ENCODE measurements at places on chromosomes 11 and 22.

DNA sequence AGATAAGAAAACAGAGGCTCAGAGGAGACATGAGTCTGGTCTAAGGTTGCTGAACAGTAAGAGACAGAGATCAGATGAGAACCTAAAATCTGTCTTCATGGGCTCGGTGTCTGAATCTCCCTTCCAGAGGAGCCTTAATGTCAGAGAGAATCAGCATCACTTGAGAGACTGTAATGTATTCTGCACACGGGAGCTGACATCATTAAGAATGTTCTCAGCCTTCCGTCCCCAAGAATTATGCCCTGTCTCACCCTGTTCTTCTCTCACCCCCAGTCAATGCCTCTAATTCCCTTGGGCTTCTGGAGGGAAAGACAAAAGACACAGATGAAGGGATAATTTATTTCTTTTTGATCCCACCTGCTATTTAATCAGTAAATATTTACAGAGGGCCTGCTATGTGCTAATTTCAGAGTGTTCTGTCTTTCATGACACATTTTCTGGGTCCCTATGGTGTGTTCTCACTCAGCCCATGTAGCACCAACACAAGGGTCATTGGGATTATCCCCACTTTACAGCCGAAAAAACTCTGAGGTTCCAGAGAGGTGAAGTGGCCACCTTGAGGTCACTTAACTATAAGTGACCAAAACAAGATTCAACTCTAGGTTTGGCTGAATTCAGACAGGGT, 61.8 kb downstream of the CD82 start:
- DNase-seq = peak; percentile 1

GRCh38 chr22:37267135-37267587, 15.1 kb upstream of the CYTH4 start:
- DNase-seq = peak; percentile 86

DNA sequence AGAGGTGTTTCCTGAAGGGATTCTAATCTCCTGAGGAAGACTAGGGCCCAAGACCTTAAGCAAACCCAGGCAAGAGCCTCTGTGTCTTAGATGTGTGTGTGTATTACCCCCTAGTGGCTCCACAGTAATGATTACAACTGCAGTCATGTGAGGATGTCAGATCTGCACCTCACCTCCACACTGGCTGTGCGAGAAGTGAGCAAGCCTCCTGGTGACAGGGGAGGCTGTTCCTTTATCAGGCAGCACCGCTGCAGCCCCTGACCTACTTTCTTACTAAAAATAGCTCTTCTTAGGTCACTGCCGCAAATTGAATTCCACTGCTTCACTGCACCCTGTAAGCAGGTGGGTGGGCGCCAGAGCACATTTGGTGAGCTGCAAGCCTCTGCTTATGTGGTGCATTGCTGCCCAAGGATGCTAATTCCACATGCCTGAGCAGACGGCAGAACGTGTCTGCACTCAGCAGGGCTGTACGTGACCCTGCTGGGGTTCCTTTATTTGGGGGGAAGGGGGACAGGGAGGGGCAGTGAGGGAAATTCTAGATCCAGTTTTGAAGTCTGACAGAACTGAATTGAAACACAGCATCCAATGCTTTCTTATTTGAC, 112.4 kb downstream of the KCNC1 start:
- peak; percentile 43 for DNase-seq

DNA sequence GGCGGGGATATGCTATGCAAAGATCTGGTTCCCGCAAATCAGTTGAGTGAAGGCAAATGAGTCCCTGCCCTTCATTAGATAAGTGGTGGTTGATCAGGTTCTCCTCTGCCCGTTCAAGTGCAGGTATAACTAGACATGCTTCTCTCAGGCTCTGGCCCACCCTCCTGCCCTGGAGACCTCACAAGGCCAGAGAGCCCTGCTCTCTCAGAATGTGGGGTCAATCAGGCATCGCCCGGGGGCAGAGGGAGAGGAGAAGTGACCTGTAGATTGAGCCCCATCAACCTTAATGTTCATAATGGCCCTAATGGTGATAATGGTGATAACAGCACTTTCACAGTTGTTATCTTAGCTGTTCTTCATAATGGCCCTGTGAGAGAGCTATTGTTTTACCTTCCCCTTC, 224.3 kb downstream of the DSCAML1 start:
- DNase-seq = no peak

GRCh38 chr11:69703453-69703767, 412 bp downstream of the FGF19 start:
- no peak for DNase-seq

GRCh38 chr11:20278727-20279126, 84.8 kb upstream of the HTATIP2 start:
- DNase-seq = no peak

GRCh38 chr11:33303541-33303940, 46.4 kb downstream of the HIPK3 start:
- no peak for DNase-seq

DNA sequence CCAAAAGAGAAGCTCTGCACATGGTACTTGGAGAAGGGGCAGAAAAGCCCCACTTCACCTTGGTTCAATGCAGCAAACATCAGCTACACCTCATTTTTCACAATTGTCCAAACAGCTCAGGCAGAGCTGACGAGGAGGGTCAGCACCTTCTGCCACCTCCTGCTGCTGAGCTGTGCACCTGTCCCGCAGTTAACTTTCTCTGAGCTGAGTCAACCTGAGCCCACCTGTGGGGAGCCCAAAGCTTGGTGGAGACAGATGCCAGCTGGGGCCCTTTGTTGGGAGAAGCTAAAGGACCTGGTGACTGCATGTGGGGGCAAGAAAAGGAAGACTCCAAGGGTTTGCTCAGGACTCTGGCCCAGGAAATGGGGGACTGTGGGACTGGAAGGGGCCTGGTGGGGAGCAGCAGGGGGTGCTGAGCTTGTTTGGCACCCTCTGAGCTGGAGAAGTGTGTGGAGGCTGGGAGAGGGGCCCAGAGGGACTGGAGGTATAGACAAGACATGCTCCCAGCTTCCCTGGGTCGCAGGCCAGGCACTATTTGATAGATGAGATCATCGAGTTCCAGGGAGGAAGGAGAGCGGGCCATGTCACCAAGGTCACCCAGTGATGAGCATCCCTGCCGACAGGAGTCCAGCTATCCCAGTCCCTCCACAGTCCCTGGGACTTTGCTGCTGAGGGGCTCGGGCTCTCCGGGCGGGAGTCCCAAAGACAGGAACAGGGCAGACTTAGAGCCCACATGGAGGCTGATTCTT, 53.5 kb downstream of the KCNJ4 start:
- peak; percentile 18 for DNase-seq

- DNase-seq = no peak
These were observed 38.0 kb upstream of the PDE2A start for GRCh38 chr11:72712168-72712751.

- no peak for DNase-seq
These were observed 393.5 kb downstream of the JRKL start for GRCh38 chr11:96783311-96783710.

DNA sequence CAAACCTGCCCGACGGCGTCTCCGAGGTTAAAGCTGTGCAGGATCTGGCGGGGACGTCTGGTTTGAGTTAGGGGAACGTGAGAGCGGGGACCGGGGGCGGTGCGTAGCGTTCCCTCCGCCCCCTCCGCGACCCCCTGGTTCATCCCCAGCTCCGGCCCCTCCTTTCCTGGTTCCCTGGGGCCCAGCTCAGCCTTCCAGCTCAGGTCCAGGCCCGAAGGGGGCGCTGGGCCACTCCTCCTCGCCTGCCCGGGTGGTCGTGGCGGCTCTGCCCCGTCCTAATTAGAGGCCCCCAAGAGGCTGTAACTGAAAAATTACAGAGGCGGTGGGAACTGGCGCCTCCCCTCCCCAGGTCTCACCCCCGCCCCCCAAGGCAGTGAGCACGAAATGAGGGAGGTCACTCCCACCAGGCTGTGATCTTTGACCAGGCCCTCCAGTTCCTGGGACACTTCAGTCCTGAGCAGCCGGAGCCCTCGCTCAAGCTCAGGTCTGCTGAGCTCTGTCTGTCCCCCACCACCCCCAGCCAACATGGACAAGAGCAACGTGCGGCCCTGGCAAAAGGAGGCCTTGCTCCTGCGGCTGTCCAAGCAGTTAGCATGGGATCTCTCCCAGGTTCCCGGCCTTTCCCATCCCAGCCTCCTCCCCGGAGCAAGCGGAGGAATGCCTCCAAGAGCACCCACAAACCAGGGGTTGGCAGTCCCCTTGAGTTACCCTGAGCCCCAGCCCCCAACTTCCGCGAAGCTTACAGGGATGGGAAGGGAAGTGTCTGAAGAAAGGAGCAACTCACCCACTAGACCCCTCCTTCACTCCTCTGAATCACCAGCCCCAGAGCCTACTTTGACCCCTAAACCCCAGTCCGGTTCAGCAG, 3.3 kb downstream of the CD248 start:
- peak; percentile 75 for DNase-seq

- DNase-seq = no peak
These were observed 4.5 kb downstream of the SYVN1 start for GRCh38 chr11:65129649-65130441.

Measured in D341Med (cell line).